Gastroesophageal sphincter (tissue), 4 donors: ENCODE measurements at places on chromosomes 2 and 18.
A peak's percentile ranks its signal among the peaks of the same experiment; 100 is the strongest.

GRCh38 chr2:133229974-133230373, 338.3 kb downstream of the NCKAP5 start:
- ATAC-seq = no peak

DNA sequence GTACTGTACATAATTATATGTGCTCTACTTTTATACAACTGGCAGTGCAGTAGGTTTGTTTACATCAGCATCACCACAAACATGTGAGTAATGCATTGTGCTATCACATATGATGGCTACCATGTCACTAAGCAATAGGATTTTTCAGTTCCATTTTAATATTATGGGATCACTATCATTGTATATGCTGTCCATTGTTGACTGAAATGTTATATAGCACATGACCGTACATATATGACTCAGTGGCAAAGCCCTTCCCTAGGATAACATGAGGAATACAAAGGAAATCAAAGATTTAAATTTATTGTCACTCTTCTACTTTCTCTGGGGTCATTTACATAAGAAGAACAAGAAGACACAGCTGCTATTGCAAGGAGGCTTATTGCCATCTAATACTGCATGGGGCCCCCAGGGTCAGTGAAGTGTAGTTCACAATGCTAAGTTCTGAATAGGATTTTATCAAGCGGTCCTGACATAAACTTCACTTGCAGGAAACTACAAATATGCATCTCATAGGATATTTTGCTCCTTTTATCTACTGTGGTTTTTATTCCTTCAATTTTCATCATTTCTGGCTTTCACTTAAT, 21.8 kb downstream of the PDE1A start:
- no peak for ATAC-seq

- ATAC-seq = peak; percentile 65
These were observed 73.7 kb downstream of the RBMS1 start for GRCh38 chr2:160419776-160420505.

- no peak for ATAC-seq
These were observed 110.2 kb upstream of the KIF5C start for GRCh38 chr2:148764815-148765214.

GRCh38 chr2:41937464-41937906, 110.3 kb upstream of the PKDCC start:
- no peak for ATAC-seq

GRCh38 chr2:181682026-181682789, 1.9 kb upstream of the NEUROD1 start:
- no peak for ATAC-seq

GRCh38 chr2:75627902-75628504, 18.6 kb upstream of the MRPL19 start:
- ATAC-seq = peak; percentile 51

- ATAC-seq = no peak
These were observed 393.4 kb downstream of the ALK start for GRCh38 chr2:29527947-29528346.

DNA sequence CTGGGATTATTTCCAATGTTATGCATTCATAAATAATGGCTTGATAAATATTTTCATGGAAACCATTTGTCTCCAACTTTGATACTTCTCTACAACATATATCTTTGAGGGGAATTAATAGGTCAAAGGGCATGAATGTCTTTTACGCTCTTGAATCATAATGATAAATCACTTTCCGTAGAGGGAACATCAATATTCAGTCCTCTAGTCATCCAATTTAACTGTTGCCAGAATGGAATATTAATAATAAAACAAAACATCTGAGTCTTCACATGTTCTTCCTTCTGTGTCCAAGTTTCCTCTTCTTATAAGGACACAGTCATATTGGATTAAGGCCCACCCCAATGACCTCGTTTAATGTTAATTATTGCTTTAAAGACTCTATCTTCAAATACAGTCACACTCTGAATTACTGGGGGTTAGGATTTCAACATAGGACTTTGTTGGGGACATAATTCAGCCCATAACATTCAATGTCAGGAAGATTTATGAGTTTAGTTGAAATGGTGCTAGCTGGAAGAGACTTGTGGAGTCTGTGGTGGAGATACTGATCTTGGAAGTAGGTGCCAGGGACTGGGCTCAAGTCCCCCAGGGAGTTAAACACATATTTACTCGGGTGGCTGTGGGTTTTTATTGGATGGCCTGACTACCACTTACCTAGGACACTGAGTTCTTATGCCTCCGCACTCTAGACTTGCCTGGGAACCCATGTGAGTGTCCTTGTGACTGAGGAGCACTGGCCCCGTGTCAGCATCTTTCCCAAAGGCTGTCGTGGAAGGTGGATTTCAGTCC, 85.0 kb upstream of the SEC11C start:
- no peak for ATAC-seq

- no peak for ATAC-seq
These were observed 10.7 kb downstream of the MFF start for GRCh38 chr2:227335713-227336112.

DNA sequence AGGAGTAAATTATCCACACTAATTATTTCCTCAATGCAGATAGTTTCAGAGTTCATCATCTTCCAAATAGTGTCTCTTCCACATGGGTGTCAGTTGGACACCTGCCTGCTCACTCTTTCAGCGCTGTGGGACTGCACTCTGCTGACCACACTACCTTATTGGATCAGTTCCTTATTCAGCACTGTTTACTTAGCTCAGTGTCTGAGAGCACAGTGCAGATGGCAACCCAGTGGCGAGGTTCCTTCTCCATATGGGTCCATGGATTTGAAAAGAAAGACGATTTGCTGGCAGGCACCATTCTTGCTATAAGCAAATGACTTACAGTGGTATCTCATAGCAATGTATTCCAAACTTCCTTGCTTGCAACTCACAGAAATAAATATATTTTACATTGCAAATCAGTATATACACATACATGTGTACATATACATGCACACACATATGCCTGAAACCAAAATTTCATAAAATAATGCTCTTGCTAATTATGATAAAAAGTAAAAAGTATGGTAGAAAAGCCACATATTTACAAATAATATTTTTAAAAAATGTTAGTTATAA, 354.8 kb downstream of the INSIG2 start:
- ATAC-seq = no peak

- no peak for ATAC-seq
These were observed 65.0 kb downstream of the NOL4 start for GRCh38 chr18:34159691-34160185.

DNA sequence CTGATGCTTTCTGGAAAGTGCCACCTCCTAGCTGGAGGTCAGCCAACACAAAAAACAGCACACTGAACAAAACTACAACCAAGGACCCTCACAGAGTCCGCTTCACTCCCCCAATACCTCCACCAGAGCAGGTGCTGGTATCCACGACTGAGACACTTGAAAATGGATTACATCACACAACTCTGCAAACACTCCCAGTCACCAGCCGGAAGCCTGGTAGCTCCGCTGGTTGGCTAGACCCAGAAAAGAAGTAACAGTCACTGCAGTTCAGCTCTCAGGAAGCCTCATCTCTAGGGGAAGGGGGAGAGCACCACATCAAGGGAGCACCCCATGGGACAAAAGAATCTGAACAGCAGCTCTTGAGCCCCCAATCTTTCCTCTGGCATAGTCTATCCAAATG, 175.4 kb downstream of the LCLAT1 start:
- ATAC-seq = no peak

- ATAC-seq = no peak
These were observed 162.2 kb upstream of the TWIST2 start for GRCh38 chr2:238685713-238686112.

- ATAC-seq = no peak
These were observed 154.1 kb upstream of the ZNF804A start for GRCh38 chr2:184444217-184444616.

GRCh38 chr2:109194620-109194937, 65.6 kb downstream of the SH3RF3 start:
- no peak for ATAC-seq

DNA sequence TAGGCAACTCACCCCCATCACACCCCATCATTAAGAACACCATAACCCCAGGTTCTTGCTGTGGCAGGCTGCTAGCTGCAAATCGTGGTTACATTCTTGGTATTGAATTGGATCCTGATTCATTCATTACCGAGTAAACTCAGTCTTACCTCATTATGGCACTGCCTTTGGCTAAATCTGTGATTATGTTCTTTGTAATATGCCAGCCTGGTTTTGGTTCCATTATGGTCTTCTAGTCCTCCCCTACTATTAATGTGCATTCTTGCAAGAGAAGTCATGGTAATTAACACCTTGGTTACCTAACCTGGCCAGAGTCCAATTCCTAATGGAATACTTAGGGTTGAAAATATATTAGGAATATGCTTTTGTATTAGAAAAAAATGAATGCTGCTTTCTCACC, 258.9 kb upstream of the APCDD1 start:
- no peak for ATAC-seq

DNA sequence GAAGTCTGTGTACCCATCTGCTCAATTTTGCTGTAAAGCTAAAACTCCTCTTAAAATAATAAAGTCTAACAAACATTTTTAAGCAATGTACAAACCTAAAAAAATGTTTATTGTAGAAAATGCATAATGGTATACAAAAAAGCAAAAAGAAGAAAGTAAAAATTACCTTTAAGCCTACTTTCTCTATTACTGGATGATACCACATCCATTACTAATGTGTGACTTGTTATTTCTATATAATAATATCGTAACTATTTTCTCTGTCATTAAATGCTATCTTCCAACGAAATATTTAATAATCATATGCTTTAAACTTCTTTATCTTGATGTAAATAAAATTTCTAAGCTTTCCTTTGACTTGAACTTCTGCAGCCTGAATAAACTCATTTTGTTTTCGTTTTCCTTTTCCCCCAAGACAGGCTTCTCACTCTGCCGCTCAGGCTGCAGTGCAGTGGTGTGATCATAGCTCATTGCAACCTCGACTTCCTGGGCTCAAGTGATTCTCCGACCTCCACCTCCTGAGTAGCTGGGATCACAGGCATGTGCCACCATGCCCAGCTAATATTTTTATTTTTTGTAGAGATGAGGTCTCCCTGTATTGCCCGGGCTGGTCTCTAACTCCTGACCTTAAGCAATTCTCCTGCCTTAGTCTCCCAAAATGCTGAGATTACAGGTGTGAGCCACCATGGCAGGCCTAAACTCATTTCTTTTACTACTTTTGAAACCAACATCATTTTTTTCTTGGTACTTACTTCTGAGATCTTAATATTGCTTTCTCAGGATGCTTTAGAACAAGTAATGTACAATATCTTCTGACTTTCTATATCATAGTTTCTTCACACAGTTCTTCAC, 18.1 kb upstream of the DNAH7 start:
- no peak for ATAC-seq
